ENCODE measurements at places on chromosomes 4 and X.

GRCh38 chr4:22515145-22515887 lies 550 bp downstream of the ADGRA3 start:
- peak; percentile 61 for DNase-seq

- DNase-seq = no peak
Observed at GRCh38 chrX:45505214-45505613, 304.5 kb upstream of the DIPK2B start.

GRCh38 chrX:119784747-119785446 lies 6.5 kb downstream of the RPL39 start:
- peak; percentile 4 for DNase-seq

DNA sequence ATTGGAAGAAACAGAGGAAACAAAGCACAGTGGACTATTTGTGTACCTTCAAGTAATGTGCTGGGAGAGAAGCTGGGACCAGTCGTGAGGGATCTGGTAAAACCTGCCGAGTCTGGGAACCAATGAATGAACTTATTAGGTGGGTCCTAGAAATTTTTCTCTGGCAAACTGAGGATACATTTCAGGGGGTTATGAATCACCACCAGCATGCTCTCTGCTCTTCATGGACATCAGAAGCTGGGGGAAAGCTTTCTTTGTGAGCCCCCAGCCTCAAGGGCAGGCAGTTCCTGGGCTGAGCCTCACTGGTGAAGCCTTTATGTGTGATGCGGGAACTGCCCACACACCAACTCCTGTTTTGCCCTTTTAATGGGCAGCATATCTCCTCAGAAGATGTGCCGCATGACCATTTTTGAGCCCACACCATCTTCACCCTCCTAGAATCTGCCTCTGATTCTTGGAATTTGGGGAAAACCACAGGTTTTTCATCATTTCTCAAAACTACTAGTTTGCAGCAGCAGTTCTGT lies 95.4 kb upstream of the ENPP6 start:
- DNase-seq = no peak

GRCh38 chrX:11481035-11481434 lies 184.7 kb downstream of the ARHGAP6 start:
- DNase-seq = no peak

DNA sequence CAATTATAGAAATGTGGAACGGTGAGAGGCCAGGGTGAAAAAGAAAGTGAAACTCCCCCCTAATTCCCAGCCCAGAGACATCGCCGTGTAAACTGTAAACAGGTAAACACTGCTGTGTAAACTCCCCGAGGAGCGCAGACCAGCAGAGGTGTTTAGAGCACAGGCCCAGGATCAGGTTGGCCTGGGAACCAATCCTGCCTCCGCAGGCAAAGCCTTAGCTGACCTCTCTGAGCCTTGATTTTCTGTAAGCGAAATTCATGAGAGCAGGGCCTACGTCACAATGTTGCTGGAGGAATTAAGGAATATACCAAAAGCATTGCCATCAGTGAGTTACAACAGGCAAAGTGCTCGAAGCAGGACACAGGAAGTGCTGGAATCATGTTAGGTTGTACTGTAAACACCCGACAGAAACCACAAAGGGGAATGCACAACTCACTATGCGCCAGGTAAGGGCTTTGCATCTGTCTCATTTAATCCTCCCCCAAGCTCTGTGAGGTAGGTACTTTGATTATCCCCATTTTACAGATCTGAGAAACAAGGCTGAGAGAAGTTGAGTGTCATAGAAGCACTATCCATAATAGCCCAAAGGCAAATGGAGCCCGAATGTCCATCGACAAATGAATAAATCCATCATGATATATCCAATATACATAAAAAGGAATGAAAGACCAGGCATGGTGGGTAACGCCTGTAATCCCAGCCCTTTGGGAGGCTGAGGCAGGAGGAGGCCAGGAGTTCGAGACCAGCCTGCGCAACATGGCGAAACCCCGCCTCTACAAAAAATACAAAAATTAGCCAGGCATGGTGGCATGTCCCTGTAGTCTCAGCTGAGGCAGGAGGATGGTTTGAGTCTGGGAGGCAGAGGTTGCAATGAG lies 30.7 kb upstream of the KIAA0232 start:
- no peak for DNase-seq

DNA sequence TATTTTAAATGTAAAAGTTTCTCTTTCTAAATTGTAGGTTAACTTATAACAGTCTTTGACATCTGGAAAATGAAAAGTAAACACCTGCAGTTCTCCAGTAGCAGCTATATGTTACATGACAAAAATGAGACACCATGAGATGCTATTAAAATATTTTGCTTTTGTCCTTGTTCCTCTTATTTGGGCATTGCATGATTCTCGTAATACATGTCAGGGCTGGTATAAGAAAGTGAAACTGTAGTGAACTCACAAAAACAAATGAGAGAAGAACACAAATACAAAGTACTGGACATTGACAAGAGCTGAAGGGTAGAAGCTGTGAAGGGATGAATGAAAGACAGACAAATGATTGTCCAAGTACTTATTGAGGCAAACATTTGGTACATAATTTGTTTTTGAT lies 9.0 kb downstream of the GK2 start:
- DNase-seq = no peak

GRCh38 chr4:84634961-84635360 lies 52.0 kb downstream of the CDS1 start:
- no peak for DNase-seq

- DNase-seq = no peak
Observed at GRCh38 chr4:108297605-108298004, 128.9 kb upstream of the LEF1 start.

DNA sequence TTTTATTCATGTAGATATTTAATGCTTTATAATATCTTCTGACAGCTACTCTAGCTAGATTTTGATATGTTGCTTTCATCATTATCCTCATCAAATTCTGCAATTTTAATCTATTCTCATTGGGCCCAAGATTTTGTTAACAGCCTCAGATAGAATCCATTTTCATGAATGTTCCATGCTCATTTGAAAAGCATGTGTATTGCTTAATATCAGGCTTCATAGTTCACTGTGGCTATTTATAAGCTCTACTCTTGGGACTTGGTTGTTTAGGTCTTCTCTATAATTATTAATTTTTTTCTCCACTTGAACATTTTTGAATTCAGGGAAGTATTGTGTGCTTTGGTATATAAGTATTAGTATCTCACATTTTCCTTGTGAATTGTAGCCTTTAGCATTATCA lies 41.8 kb downstream of the RAB40A start:
- no peak for DNase-seq

GRCh38 chrX:100379388-100379986 lies 30.6 kb downstream of the PCDH19 start:
- DNase-seq = peak; percentile 2

- no peak for DNase-seq
Observed at GRCh38 chrX:149371986-149372385, 133.1 kb downstream of the IDS start.

GRCh38 chr4:106287353-106287969 lies 28.5 kb downstream of the TBCK start:
- no peak for DNase-seq

DNA sequence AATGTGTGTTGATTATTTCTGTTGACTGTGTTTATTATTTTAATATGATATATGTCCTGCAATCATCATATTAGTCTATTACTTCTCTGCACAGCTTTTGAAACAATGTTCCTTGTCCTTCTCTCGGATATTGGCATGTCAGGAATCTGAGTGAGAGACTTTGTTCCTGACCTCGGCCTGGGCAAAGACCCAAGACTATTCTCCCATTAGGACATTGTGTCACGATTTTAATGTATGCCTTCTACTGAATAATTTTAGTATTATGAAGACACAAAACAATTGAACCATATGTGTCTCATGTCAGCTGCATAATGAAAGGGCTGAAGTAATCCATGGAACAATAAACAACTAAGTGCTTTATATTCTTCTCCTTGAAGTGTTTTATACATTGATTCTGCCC lies 580.8 kb upstream of the TENM3 start:
- DNase-seq = no peak

GRCh38 chr4:8832113-8832915 lies 39.3 kb downstream of the HMX1 start:
- peak; percentile 92 for DNase-seq

DNA sequence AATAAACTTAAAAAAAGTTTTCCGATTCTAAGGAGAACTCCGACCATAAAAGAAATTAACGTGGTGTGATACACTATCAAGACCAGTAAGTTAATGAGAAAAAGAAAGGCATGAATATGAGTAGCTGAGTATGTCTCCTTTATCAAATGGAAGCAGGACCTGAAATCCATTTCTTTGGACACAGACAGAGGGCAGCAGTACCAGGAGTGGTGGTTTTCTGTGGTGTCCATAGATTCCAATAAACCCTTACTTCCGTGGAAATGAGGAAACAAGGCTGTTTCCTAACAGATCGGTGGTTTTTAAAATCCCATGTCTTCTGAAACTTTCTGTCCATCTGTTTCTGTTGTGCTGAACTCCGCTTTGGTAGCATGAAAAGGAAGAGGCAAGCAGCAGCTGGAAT lies 128.5 kb upstream of the TSPAN5 start:
- no peak for DNase-seq

GRCh38 chrX:30865015-30865414 lies 24.0 kb downstream of the TAB3 start:
- DNase-seq = no peak

DNA sequence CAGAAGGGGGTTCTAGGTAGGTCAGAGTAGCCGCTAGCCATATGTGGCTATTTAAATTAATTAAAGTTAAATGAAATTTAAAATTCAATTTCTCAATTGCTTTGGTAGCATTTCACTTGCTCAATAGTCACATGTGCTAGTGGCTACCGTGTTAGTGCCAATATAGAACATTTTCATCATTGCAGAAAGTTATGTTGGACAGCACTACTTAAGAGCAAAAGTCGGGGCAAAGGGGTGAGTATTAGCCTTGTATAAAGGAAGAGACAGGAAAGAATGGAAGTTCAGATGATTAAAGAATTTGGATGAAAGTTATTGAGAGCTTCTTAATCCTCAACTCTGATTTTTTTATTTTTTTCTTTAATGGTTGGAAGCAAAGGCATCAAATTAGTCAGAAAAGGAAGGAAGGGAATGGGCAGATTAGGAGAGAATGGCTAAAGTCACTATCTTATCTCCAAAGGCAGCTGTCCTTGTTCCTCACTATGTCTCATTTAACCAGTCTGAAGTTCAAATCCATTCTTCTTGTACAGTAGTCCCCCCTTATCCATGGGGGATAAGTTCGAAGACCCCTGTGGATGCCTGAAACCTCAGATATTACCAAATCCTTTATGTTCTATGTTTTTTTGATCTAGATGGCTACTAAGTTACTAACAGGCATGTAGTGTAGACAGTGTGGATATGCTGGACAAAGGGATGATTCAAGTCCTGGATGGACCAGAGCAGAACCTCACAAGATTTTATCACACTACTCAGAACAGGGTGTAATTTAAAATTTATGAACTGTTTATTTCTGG lies 22.9 kb downstream of the OCIAD1 start:
- DNase-seq = no peak

GRCh38 chr4:98516042-98516440 lies 142.4 kb downstream of the TSPAN5 start:
- DNase-seq = no peak

GRCh38 chrX:120753413-120754251 lies 122.0 kb downstream of the CT47B1 start:
- no peak for DNase-seq

DNA sequence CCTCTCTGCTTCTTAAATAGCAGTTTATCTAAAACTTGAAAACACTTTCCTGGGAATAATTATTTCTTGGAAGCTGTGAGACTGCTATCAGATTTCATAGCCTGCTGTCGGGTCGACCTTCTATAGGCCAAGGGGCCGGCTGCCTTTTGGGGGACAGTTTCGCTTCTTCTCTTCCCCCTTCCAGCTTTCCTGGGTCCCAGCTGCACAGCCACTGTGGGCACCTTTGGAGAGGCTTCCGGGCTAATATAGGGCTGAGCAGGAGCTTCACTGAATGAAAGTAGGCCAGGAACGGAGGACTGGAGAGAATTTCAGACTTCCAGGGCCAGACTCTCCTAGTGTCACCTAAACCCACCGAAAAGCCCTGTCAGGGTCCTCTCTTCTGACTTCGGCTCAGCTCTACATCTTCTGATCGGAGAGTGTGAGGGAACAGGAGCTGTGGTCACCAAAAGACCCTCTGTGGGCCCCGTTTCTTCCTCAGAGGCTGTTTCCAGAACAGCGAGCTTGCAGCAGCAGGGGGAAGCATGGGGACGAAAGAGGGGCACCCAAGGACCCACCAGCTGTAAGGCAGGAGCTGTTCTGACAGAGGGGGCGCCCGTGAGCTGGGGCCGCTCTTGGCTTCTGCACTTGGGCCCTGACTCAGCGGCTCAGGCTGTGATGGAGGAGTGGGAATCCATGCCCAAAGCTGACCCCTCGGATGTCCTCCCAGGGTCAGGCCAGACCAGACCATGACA lies 620.6 kb downstream of the BCOR start:
- peak; percentile 2 for DNase-seq

- DNase-seq = peak; percentile 17
Observed at GRCh38 chrX:17361620-17362019, 13.4 kb upstream of the NHS start.

DNA sequence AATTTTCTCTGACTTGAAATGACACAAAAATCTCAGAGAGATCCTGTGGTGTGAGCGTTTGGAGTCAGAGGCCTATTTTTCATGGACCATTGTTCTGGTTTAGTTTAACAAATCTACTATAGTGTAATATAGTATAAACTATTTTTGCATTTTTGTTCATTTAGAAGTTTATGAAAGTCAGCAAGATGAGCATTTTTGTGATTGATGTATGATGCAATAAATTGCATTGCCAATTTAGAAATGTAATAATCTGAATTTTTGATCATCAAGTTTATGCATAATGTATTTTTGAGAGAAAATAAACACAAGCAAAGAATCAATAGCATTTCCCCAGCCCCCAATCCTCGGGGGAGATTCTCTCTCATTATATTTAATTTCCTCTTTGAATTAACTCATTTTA lies 519.5 kb upstream of the FTHL17 start:
- DNase-seq = no peak

Data from NCI-H2171 treated with DMSO at 0.1 percent for 48 hours (cell line).